A673 (cell line): ENCODE measurements at places on chromosomes 4 and X. TPM values are rescaled to one million over a fixed set of nuclear protein-coding genes. Genes with fewer than 3 reads are reported as not detected.

The USP17L13 gene
- not detected in 2 replicates for total RNA-seq

The SSX3 gene
- total RNA-seq: 0.81 and 1.2 TPM in 2 replicates

The NAA11 gene
- not detected in 2 replicates for total RNA-seq

The PSAPL1 gene
- total RNA-seq: not detected in 2 replicates

The FMR1NB gene
- total RNA-seq: not detected in 2 replicates

The DUSP9 gene
- total RNA-seq: 0.92 and 1.4 TPM in 2 replicates

The TMEM156 gene
- not detected in 2 replicates for total RNA-seq

The SULT1B1 gene
- total RNA-seq: 1.8 and 2.1 TPM in 2 replicates

DNA sequence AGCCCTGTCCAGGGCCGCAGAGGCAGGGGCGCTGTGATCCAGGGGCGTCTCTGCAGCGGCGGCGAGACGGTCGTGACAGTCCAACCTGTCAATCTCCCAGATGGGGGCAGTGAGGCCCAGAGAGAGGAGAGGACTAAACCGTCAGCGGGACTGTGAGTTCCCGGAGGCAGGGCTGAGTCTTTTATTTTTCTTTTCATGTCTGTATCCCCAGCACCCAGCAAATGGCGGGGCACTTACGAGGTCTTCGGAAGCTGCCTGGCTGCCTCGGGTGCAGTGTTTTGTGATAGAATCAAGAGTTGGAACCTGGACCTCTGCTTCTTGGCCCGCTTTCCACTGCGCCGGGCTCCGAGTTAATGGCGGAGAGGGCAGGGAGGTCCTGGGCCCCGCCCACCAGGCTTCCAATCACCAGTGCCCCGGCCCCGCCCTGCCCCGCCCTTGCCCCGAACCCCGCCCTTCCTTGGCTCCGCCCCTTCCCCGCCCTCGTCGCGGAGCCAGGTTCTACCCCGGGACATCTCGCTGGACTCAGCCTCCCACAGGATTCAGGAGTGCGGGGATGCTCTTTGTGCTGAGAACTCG is 35.3 kb upstream of the GRPEL1 start:
- H3K27me3 ChIP-seq: no peaks in the 10 kb centered on the region
- peak overlapping the region; percentile 67 for H3K4me3 ChIP-seq
- DNase-seq: peak; percentile 89
- H3K36me3 ChIP-seq: no peaks in the 10 kb centered on the region
- peaks cover 14% of the 10 kb centered on the region for H3K4me1 ChIP-seq
- peak overlapping the region; percentile 33 for H3K27ac ChIP-seq

DNA sequence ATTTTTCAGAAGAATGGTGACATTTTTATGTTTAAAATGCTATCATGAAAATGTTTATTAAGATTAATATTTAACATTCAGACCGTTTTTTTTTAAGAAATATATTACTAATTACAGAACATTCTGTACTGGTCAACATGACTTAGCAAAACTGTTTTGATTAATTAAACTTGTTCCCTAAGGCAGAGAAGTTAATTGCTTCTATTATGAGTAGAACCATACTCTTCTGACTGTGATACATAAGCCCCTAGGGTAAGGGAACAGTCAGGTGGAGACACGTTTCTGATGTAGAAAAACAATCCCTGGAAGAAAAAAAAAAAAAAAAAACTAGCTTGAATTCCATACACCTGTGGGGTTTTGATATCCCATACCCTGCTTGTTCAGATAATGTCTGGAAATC is 97.4 kb downstream of the GPM6A start:
- no peaks in the 10 kb centered on the region for H3K27me3 ChIP-seq
- no peaks in the 10 kb centered on the region for H3K4me1 ChIP-seq
- no peak overlapping the region for H3K4me3 ChIP-seq
- no peak overlapping the region for H3K27ac ChIP-seq
- no peaks in the 10 kb centered on the region for H3K36me3 ChIP-seq

DNA sequence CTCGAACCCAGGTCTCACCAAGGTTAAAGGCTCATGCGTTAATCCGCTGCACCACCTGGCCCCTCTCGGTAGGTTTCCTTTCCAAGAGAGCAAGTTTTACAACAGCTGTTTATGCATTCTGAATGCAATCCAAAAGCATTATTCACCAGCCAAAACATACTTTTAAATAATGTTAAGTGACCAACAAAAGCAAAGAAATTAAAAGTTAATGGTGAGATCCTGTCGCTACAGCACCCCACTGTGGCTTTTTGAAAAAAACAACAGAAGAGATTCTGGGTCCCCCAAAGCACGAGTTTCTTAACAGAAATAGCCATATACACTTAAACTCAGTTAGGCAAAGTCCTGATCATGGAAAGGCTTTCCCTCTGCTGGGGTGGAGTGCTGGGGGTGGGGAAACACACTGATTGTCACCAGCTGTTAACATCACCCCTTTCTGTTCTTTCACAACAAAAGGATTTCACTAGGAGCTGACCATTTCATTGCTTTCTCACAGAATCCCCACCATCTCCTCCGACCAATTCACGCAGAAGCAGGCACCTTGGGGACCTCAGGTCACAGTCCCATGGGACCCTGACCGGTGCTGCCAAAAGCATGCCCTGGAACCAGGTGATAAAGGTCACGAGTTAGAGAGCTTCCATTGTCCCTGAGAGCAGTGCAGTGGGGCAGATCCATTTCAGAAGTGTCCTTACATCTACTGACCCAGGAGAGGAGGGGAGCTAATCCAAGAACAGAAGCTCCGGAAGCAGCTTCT is 51.2 kb downstream of the ZNF827 start:
- H3K36me3 ChIP-seq: no peaks in the 10 kb centered on the region
- no peak overlapping the region for H3K4me3 ChIP-seq
- H3K27ac ChIP-seq: no peak overlapping the region
- H3K4me1 ChIP-seq: peaks cover 31% of the 10 kb centered on the region
- no peaks in the 10 kb centered on the region for H3K27me3 ChIP-seq

GRCh38 chr4:185999207-185999606 is 69.7 kb upstream of the TLR3 start:
- peaks cover 9% of the 10 kb centered on the region for H3K27me3 ChIP-seq
- no peaks in the 10 kb centered on the region for H3K36me3 ChIP-seq
- H3K27ac ChIP-seq: no peak overlapping the region
- no peaks in the 10 kb centered on the region for H3K4me1 ChIP-seq

- H3K4me3 ChIP-seq: peak overlapping the region; percentile 62
- peaks cover 8% of the 10 kb centered on the region for H3K4me1 ChIP-seq
- H3K36me3 ChIP-seq: no peaks in the 10 kb centered on the region
- DNase-seq: no peak
Observed at GRCh38 chr4:182447767-182448280, 204.6 kb downstream of the TENM3 start.

- no peaks in the 10 kb centered on the region for H3K27me3 ChIP-seq
- no peaks in the 10 kb centered on the region for H3K36me3 ChIP-seq
- H3K4me1 ChIP-seq: no peaks in the 10 kb centered on the region
- H3K27ac ChIP-seq: no peak overlapping the region
- no peak for DNase-seq
- H3K4me3 ChIP-seq: no peak overlapping the region
Observed at GRCh38 chrX:130726661-130727060, 176.3 kb downstream of the ENOX2 start.

GRCh38 chr4:152776352-152776751 is 3.2 kb downstream of the TIGD4 start:
- no peak for DNase-seq
- no peaks in the 10 kb centered on the region for H3K27me3 ChIP-seq
- peaks cover 12% of the 10 kb centered on the region for H3K4me1 ChIP-seq
- no peak overlapping the region for H3K27ac ChIP-seq

GRCh38 chrX:10483191-10483831 is 137.1 kb downstream of the MID1 start:
- H3K27me3 ChIP-seq: no peaks in the 10 kb centered on the region
- no peaks in the 10 kb centered on the region for H3K36me3 ChIP-seq
- H3K27ac ChIP-seq: no peak overlapping the region
- no peak overlapping the region for H3K4me3 ChIP-seq
- DNase-seq: no peak
- no peaks in the 10 kb centered on the region for H3K4me1 ChIP-seq

DNA sequence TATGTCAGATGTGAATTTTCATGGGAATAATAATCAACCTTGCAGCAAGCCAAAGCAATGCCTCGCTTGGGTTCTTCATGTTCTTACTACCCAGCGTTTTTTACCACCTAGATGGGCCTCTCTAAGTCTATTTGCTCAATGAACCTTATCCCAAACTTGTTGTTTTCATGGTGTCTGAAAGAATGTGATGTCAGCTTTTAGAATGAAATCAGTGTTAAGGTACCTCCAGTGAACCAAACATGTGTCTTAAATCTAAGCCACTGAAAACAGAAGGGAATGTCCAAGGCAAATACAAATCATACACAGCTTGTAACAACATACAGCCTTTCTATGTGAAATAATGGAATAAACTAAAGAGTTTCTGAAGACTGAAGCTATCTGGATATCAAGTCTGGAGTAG is 6.7 kb downstream of the EPGN start:
- no peaks in the 10 kb centered on the region for H3K4me1 ChIP-seq
- H3K27me3 ChIP-seq: no peaks in the 10 kb centered on the region
- no peak for DNase-seq
- no peak overlapping the region for H3K4me3 ChIP-seq

DNA sequence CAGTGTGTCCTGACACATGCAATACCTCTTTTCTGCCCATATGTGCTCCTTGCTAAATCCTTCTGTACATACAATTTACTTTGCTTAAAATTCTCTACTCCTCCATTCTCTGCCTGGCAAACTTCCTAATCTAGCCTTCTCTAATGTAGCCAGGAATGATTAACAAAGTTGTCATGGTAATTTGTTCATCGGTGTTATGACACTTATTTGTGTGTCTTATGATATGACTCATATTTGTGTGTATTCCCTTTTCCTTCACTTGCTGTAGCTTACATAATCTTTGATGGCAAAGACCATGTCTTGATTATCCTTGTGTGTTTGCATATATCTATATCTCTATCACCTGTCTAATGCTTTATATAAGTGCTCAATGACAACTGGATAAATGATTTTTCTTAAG is 133.3 kb downstream of the COL25A1 start:
- H3K36me3 ChIP-seq: no peaks in the 10 kb centered on the region
- no peak overlapping the region for H3K4me3 ChIP-seq
- H3K27ac ChIP-seq: no peak overlapping the region
- no peaks in the 10 kb centered on the region for H3K27me3 ChIP-seq
- H3K4me1 ChIP-seq: peaks cover 20% of the 10 kb centered on the region
- no peak for DNase-seq

- H3K4me1 ChIP-seq: peaks cover 3% of the 10 kb centered on the region
- no peak overlapping the region for H3K27ac ChIP-seq
- H3K4me3 ChIP-seq: no peak overlapping the region
Observed at GRCh38 chr4:156237231-156237630, 283.6 kb upstream of the CTSO start.

- no peaks in the 10 kb centered on the region for H3K36me3 ChIP-seq
- peak; percentile 39 for DNase-seq
- no peak overlapping the region for H3K4me3 ChIP-seq
- H3K4me1 ChIP-seq: no peaks in the 10 kb centered on the region
- H3K27me3 ChIP-seq: no peaks in the 10 kb centered on the region
Observed at GRCh38 chrX:53494436-53494835, 60.3 kb upstream of the HSD17B10 start.

DNA sequence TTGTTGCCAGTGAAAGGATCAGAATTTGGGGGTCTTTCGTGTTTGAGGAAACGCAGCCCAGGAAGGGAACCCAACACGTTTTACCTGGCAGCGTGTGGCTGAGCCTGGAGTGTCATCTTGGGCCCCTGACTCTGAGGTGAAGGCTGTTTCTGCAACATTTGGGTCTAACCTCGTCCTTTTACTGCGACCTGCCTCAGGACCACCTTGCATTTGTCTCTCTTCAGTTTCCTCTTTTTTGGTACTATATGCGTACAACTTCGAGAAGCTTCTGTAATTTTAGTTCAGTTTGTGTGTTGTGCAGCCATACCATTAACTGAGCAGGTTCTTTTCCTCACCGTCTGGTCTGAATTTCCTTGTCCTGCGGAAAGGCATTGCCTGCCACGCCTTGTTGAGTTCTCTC is 61.5 kb downstream of the TMEM131L start:
- no peaks in the 10 kb centered on the region for H3K36me3 ChIP-seq
- peaks cover 45% of the 10 kb centered on the region for H3K4me1 ChIP-seq
- no peak for DNase-seq
- no peaks in the 10 kb centered on the region for H3K27me3 ChIP-seq

- no peak overlapping the region for H3K4me3 ChIP-seq
- no peaks in the 10 kb centered on the region for H3K36me3 ChIP-seq
- DNase-seq: no peak
- H3K27me3 ChIP-seq: no peaks in the 10 kb centered on the region
- no peak overlapping the region for H3K27ac ChIP-seq
Observed at GRCh38 chr4:168498251-168498650, 1.4 kb downstream of the PALLD start.

DNA sequence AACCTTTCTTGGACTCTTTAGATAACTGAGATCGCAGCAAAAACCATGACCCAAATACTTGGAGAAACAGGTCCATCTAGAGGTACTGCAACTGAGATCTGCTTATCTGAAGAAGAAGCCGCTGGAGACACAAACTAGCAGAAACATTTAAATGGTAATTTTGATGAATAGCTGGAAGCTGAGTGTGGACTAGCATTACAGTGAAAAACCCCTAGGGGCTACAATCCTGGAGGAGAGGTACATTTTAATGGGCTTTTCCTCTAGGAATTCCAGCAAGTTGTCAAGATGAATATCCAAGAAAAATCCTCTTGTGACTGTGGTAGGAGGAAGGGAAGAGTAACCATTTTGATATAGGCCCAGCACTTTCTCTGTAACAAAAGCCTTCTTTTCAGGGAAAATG is 592.5 kb upstream of the GRIA3 start:
- DNase-seq: no peak
- no peak overlapping the region for H3K27ac ChIP-seq
- H3K4me1 ChIP-seq: no peaks in the 10 kb centered on the region
- H3K36me3 ChIP-seq: no peaks in the 10 kb centered on the region
- H3K4me3 ChIP-seq: no peak overlapping the region

DNA sequence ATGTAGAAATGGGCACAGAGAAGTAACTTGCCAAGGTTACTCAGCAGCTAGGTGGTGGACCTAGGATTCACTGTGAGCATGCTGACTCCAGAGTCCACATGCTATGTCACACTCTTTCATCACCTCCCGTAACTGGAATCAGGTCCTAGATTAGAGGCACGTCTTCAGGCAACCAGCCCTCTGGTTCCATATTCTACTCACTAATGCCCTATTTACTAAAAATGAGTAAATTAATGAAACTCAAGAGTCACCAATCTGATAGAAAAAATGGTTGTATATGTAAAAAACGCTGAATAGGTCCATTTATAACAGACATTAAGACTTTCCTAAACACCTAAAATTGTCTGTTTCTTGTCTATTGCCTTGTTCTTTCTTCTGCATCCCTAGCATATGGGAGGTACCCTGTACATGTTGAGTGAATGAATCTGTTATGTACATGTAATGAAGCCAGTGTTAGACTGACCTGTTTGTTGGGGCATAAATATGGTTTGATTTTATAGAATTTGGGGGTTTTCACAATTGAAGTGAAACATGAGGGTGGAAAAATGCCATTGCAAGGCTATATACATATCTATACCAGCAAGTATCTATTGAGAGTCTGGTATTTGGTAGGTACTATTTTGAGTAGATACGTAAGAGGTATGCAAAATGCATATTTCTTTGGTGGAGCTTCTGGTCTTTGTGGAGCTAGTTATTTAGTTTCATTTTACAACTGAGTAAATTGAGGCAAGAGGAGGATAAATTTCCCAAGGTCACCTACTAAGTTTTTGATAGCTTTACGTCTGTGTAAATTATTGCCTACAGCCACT is 7.5 kb upstream of the RUFY3 start:
- H3K36me3 ChIP-seq: no peaks in the 10 kb centered on the region
- no peak overlapping the region for H3K27ac ChIP-seq
- no peak overlapping the region for H3K4me3 ChIP-seq
